NCI-H187 treated with DMSO at 0.1 percent for 48 hours (cell line): ENCODE measurements at places on chromosomes 12 and 14.

- DNase-seq: no peak
These were observed 55.9 kb upstream of the SEL1L start for GRCh38 chr14:81589381-81590065.

- DNase-seq: no peak
These were observed 14.7 kb downstream of the RTL1 start for GRCh38 chr14:100888789-100889315.

GRCh38 chr12:70948236-70948975 is 27.9 kb upstream of the PTPRR start:
- DNase-seq: no peak

GRCh38 chr14:99554757-99555531 is 49.1 kb downstream of the CCDC85C start:
- DNase-seq: no peak

DNA sequence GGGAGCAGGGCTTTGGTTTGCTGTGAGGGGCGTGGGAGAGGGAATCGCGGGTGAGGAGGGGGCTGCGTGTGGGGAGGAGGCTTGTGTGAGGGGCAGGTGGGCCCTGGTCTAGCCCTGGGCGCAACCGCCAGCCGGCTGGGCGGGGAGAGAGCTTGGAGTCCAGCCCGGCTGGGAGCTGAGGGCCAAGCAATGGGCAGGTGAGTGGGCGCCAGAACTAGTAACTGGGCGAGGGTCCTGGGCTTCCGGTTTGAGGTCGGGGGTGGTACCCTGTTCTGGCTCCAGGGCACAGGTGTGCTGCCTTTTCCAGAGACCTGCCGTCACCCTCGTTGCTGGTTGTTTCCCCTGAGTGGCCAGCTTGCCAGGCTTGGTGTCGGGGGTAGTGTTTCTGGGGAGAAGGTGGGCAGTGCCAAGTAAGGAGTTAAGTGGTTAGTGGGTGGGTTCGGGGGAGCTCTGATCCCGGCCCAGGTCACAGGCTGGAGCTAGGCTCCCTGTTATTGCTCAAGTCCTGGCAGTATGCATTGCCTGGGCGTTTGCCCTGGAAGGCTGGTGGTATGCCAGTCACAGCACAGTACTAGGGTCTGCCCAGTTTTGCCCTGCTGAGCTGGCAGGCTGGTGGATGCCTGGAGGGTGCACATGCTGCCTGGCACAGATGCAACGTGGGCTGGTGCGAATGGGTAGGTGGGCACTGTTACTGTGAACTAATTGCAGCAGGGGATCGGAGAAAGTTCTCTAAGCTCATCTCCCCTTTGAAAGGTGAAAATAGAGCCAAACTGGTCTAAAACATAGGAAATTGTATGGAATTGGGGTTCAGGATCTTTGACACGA is 683 bp downstream of the CIPC start:
- DNase-seq: no peak

DNA sequence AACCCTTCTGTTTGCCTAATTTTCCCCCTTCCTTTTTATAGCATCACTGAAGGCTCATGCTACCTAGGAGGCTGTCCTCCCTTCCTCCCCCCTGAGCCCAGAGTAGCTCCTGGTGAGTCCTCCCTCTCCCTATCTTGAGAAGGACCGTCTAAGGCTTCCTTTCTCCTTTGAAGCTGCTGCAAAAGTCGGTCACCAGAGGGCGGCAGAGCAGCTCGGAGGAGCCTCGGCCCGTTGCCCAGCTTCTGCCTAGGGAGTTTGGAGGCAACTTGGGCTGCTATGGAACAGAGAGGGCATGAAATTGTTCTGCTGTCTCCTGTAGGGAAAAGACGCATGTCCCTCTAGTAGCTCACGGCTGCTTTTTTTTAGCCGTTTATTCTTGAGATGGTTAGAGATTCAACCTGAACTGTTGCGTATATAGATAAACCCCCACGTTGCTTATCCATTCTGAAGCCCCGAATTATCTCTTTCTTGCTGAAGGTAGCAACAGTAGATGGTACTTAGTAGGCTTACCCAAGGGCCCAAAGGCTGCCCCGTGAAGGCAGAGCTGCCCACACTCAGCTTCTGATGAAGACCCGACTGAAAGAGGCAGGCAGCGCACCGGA is 5.7 kb downstream of the WNT5B start:
- no peak for DNase-seq

GRCh38 chr12:130870442-130871285 is 1.2 kb upstream of the RAN start:
- DNase-seq: no peak

- no peak for DNase-seq
These were observed 219.3 kb upstream of the FLRT2 start for GRCh38 chr14:85310491-85311272.

DNA sequence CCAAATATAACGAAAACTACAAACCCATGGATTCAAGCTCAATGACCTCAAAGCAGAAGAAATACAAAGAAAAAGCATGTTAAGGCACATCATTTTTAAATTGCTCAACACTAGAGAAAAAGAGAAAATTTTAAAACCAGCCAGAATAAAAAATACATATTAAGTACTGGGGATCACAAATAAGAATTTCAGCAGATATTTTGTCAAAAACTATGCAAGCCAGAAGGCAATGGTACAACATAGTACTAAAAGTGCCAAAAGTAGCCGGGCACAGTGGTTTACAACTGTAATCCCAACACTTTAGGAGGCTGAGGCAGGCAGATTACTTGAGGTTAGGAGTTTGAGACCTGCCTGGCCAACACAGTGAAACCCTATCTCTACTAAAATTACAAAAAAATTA is 10.2 kb downstream of the SGPP1 start:
- DNase-seq: peak; percentile 18

DNA sequence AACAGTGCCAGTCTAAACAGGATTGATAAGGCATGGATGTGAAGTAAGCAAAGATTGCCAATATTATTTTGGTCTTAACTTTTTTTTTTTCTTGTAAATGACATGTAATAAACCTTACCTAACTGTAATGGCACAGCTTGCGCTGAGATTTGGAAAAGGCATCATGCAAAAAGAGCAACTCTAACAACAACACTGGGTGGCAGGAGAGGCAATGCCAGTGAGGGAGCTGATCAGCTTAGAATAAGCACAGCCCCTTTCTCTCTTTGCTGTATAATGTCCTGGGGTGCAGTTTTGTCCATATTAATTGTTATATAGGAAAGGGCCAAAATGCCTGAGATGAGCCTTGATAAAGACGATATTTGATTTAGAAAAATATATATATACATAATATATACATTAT is 1589.7 kb upstream of the FLRT2 start:
- no peak for DNase-seq

DNA sequence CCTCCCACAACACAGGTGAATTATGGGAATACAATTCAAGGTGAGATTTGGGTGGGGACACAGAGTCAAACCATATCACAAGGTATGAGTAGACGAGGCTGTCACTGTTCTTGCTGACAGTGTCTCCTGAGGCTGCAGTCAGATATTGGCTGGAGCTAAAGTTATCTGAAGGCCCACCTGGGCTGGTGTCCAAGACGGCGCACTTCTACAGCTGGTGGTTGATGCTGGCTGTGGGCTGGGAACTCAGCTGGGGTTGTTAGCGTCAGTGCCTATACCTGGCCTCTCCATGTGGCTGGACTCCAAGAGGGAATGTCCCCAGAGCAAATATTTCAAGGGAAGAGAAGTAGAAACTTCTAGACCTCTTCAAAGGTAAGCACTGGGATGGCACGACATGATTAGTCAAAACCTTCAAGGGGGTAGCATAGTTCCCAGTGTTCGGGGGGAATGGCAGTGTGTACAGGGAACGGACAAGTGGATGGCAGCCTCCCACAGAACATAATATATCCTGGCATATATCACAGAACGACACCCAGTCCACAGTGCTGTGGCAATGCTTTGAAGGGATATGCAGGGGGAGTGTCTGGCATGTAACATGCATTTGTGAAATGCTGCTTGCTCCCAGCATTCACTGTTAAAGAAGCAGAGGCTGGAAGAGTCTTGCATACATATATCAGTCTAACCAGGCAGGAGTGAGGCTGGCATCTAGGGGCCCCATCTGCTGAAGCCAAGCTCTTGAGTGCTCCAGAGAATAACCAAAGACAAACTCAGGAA is 126.7 kb upstream of the RFLNA start:
- DNase-seq: no peak

DNA sequence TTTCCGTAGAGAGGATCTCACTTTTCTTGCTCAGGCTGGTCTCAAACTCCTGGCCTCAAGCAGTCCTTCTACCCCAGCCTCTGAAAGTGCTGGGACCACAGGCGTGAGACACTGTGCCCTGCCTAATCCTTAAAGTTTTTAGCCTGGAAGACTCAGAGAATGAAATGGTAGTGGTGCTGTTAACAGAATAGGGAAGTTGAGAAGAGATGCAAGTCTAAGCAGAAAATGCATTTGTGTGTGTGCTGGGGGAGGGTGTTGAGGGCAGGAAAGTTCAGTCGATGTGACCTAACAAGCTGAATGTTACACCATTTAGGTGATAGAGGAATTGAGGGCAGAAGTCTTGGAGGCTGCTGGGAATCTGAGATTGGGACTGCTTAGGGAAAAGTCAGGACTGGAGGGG is 6.9 kb upstream of the TUBA1A start:
- no peak for DNase-seq

- no peak for DNase-seq
These were observed 35.8 kb downstream of the ATP2A2 start for GRCh38 chr12:110316861-110317260.

DNA sequence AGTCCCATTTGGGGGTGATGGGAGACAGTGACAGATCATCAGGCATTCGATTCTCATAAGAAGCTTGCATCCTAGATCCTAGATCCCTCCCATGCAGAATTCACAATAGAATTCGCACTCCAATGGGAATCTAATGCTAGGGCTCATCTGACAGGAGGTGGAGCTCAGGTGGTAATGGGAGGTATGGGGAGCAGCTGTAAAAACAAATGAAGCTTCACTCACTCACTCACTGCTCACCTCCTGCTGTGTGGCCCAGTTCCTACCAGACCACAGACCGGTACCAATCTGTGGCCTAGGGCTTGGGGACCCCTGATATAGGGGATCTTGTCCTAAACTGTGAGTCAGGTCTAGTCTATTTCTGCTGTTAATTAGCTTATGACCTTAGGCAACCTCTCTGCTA is 40.1 kb upstream of the EPS8 start:
- no peak for DNase-seq

DNA sequence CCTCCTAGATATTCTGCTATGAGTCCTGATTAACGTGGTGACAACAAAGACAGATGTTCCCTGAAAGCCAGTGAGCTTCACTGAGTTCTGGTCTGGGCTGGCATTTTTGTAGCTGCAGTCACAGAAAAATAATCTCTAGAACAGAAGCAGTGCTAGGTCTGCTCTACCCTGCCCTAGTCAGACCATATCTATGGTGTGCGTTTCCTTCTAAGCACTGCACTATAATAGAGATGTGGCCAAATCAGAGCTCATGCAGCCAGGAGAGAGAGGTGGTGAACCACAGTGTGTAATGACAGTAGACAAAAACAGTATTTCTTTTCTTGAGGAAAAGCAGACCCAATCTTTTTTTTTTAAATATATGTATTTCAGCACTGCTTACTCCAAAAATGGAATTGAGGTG is 76.3 kb downstream of the CMAS start:
- no peak for DNase-seq

DNA sequence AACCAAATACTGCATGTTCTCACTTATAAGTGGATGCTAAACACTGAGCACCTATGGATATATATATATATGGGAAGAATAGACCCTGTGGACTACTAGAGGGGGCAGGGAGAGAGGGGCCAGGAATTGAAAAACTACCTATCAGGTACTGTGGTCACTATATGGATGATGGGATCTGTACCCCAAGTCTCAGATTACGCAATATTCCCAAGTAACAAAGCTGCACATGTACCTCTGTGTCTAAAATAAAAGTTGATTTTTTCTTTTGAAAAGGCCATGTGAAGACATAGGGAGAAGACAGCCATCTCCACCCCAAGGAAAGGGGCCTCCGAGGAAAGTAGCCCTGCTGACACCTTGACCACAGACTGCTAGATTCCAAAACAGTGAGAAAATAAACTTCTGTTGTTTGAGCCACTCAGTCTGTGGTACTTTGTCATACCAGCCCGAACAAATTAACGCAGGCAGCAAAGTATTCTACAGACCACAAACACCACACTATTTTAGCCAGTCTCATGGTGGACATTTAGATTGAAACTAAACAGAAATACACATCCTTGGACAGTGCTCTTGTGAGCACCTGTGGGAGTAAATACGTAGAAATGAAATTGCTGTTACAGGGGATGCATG is 197.1 kb downstream of the EFCAB11 start:
- no peak for DNase-seq

DNA sequence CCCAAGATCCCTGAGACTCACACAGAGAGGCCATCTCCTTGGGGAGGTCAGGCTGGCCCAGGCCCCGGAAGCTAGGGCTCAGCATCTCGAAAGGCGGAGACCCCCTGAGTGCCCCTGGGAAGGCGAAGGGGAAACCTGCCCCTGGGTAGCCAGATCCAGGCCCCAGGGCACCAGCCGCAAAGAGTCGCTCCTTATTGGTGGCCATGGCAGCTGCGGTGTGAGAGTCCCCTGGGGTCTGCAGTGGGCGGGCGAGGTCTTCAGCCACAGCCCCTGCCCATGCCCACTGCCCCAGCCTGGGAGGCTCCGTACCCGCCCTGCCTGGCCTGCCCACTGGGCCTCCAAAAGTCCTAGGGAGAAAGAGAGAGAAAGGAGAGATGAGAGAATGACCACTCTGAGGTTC is 4.7 kb downstream of the RARG start:
- no peak for DNase-seq

DNA sequence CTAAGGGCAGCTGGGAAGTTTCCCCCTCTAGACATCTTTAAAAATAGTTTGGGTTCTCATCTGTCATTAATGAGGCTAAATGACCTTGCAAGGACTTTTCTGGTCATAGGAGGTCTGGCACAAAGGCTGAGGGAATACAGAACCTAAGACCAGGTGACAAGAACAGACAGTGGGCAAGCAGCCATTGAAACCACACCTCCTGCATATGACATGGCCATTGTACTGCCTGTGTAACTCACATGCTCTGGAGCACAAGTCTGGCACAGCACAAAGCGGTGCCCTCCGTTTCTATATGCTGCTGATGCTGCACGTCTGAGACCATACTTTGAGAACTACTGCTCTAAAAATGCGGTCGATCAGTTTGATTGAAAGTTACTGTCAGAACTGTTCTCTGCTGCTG is 143.3 kb downstream of the APAF1 start:
- DNase-seq: no peak

- no peak for DNase-seq
These were observed 59.5 kb upstream of the DYRK2 start for GRCh38 chr12:67589078-67589477.

DNA sequence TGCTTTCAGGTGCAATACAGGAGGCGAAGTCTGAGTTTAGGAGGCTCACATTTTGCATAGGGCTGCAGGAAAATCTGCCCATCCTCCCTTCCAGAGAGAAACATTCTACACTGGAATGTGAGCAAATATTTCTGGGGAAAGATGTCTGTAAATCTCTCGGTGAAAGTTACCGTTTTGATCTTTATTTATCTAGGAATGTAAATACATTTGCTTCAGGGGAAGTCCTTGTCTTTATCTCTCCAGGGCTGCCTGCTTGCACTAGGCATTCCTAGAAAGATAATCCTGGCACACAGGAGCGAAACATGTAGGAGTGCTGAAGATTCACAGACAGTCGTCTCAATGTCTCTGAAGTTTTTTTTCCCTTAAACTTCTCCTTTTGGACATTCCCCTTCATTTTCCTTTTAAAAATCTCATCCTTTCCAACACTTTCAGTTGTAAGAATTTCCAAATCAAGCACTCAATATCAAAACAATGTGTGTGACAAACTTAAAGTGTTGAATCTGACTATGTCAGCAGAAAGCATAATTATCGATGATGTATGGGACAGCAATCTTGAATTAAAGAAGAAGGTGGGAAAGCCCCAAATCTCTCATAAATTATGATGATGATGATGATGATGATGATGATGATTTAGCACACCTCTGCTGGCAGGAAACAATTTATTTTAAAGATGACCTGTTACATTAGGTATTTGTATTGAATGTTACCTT is 113.4 kb upstream of the RESF1 start:
- no peak for DNase-seq
